Breast epithelium (tissue), 4 donors: ENCODE measurements at places on chromosomes 4 and X. TPM values are rescaled to one million over a fixed set of nuclear protein-coding genes. Genes with fewer than 3 reads are reported as not detected.

GRCh38 chrX:13478740-13479451 lies 90.5 kb upstream of the EGFL6 start:
- no peak for DNase-seq

- DNase-seq = no peak
Measured at GRCh38 chrX:105488716-105489115, 268.2 kb upstream of the TEX13A start.

- DNase-seq = no peak
Measured at GRCh38 chr4:98430708-98431403, 169.7 kb downstream of the RAP1GDS1 start.

DNA sequence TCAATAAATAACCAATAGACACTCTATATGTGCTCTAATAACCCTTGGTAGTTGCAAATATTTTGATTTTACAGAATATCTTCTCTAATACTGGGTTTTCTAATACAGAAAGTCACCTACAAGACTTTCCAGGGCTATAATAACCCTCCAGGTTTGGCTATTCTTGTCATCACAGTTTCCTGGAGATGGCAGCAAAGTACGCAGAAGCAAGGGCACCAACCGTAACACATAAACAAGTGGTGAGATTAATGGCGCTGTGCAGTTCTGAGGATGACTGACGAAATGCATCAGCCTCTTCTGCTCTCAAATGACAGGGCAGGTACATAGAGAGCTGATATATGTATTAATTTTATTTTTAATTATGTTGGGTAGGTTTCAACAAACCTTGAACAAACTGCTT lies 122.4 kb downstream of the C4orf33 start:
- no peak for DNase-seq

- DNase-seq = no peak
Measured at GRCh38 chr4:9866931-9867330, 85.5 kb downstream of the DRD5 start.

Gene DDX60
- 9.5 TPM for total RNA-seq

DNA sequence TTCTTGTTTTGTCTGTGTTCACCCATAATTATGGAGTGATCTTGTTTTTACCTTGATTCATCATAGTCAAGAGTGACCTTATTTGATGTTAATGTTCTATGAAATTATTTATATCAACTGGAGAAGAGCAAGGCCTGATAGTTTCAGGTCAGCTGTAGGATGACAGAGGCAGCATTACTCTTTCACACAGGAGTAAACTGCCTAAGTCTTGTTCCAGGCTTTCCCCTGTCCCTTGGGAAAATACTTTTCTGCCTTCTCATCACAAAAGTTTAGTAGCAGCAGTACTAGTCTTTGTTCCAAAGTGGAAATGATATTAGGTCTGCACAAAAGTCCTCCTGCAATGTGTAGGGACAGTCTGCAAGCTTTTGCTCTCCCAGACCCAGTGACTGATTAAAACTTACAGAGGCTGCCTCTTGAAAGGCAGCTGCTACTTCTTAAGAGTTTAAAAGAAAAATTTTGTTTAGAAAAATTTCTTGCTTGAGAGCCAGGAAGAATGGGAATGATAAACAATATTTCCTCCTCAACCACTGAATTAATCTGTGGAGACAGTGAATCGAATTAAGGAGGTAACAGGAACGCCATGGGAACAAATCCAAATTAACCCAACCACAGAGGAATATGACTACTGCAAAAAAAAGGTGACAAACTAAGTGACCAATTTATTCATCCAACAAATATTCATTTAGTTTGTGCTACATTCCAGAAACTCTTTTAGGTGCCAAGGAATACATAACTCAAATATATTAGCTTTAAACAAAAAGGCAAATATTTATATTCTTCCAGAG lies 991.4 kb upstream of the PABPC4L start:
- no peak for DNase-seq

Gene IGFBP7
- total RNA-seq = 769 TPM

Gene ATRX
- 125 TPM for total RNA-seq

- no peak for DNase-seq
Measured at GRCh38 chr4:52244848-52245247, 193.7 kb downstream of the SPATA18 start.

DNA sequence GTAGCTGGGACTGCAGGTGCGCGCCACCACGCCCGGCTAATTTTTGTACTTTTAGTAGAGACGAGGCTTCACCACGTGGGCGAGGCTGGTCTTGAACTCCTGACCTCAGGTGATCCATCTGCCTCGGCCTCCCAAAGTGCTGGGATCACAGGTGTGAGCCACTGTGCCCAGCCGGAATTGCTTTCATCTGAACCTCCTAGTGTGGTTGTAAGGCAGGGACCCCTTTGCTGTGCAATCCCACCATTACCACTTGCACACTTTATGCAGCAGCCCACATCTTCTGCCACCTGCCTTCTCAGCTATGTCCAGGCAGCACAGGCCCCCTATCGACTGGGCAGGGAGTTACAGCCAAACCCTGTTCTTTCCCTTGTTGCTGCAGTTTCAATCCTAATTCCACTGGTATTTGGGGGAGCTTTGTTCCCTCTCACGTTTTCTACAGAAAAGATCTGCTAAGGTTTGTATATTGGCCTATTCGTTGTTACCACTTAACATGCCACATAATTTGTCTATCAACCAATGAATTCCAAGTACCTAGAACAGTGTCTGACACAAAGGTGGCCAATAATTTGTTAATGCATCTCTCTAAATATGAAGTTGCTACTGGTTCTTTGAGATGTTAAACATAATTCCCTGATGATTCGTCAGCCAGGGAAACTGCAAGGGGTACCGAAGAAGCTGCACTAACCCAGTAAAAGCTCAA lies 6.5 kb downstream of the RPL39 start:
- DNase-seq = no peak

GRCh38 chrX:135396109-135396508 lies 25.6 kb upstream of the SMIM10L2A start:
- no peak for DNase-seq

Gene ARX
- total RNA-seq = 0.33 TPM

Gene TMA16
- total RNA-seq = 30.1 TPM

Gene UGT2B7
- total RNA-seq = 2.5 TPM

DNA sequence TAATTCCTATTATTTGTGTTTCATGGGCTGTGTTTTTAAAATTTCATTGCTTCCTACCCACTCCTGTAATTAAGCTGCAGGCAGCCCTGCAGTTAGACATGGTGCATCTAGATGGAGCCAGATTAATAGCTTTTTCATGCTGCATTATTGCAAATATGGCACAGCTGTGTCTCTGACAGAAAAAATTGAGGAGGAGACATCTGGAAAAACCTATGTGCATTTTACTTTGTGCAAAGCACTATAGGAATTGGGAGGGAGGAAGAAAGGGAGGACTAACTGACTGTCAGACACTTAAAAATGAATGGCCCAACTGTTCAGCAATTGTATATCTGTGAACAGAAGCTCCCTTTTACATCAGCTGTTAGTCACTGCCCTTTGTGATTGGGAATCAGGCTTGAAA lies 8.1 kb upstream of the RPGR start:
- DNase-seq = no peak

- DNase-seq = no peak
Measured at GRCh38 chr4:14176613-14177012, 549.1 kb upstream of the BOD1L1 start.

GRCh38 chrX:108396188-108396891 lies 41.9 kb downstream of the COL4A6 start:
- peak; percentile 27 for DNase-seq

- no peak for DNase-seq
Measured at GRCh38 chrX:70434914-70435586, 9.6 kb upstream of the DLG3 start.

Gene USP9X
- 124 TPM for total RNA-seq

GRCh38 chr4:141133146-141133998 lies at the start of gene RNF150:
TSS of gene RNF150 (minus strand) at chr4:141133469.
- peak; percentile 62 for DNase-seq

GRCh38 chr4:1616557-1616930 lies 67.6 kb downstream of the FAM53A start:
- no peak for DNase-seq

DNA sequence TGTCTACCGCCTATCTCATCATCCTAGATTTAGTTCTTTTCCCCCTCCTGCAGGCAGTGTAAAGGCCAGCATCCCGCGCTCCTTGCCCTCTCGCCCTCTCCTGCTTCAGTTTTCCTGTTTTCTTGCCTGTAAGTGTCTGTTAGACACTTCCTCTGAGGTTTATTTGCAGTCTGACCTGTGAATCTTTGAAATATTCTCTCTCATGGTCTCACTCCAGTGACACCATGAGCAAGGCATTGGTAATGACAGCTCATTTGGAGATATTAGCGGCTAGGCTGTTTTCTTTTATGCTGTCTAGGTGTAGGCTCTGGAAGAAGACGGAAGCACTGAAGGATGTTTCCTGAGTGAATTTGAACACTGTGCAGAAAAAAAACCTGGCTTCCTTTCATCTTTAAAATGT lies 179.6 kb downstream of the KDR start:
- no peak for DNase-seq

Gene CT45A10
- not detected for total RNA-seq

Gene HERC5
- total RNA-seq = 5.0 TPM

- DNase-seq = no peak
Measured at GRCh38 chr4:142493255-142494110, 352.6 kb downstream of the INPP4B start.

GRCh38 chr4:153974452-153974851 lies 185.6 kb upstream of the SFRP2 start:
- no peak for DNase-seq

Gene SRPK3
- 1.3 TPM for total RNA-seq

DNA sequence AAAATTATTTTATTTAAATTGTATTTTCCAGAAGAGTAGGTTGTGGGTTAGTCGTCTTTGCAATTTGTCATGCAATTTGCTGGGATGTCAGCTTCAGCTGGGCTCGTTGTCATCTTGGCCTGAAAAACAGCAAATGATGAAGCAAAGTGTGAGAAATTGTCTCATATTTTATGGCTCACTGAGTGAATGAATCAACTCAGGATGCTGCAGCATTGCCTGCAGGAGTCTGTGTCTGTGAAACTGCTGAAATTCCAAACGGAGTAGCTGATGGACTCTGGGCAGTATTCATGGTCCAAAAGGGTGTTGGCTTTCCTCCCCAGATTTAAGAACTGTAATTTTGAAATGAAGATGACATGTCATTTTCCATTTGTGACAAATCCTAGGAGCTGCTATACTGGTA lies 37.2 kb downstream of the CXCL8 start:
- DNase-seq = no peak
